ENCODE measurements at places on chromosomes 1 and 21.

GRCh38 chr1:32767641-32768040, 49.5 kb downstream of the YARS1 start:
- no peak for DNase-seq

DNA sequence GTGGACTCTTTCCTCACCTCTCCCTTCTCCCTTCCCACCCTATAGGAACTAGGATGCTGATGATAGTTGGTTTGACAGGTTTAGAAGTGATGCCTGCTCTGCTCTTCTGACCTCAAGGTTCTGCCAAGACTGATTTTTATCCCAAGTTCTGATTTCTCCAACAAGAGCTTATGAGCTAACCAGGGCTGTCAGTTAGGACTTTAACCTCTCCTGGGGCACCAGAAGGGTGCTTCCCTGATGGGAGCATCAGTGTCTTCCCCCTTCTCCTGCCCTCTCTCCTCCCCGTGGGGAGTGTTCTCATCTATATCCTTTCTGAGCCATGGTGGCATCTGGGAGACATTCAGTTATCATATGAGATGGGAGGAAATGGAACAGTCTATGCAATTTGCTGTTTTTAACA, 44.0 kb downstream of the ATP2B4 start:
- no peak for DNase-seq

DNA sequence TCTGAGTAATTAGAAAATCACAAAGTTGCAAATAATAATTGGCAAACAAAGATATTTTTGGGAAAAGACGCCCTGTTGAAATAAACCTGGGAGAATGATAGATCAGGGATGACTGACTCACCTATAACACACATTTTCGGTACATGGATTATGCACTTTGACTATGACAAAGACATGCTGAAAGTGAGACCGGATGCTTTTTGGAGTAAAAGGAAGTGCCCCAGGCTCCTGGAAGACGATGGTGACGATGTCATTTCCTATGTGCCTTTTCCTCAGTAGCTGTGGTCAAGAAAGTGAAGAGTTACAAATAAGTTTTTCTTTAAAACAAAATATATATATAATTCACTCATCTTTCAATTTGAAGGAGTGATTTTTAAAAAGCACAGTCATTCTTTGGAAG, 158.7 kb downstream of the SIPA1L2 start:
- DNase-seq = no peak

GRCh38 chr1:87702455-87702854, 373.8 kb downstream of the LMO4 start:
- no peak for DNase-seq

DNA sequence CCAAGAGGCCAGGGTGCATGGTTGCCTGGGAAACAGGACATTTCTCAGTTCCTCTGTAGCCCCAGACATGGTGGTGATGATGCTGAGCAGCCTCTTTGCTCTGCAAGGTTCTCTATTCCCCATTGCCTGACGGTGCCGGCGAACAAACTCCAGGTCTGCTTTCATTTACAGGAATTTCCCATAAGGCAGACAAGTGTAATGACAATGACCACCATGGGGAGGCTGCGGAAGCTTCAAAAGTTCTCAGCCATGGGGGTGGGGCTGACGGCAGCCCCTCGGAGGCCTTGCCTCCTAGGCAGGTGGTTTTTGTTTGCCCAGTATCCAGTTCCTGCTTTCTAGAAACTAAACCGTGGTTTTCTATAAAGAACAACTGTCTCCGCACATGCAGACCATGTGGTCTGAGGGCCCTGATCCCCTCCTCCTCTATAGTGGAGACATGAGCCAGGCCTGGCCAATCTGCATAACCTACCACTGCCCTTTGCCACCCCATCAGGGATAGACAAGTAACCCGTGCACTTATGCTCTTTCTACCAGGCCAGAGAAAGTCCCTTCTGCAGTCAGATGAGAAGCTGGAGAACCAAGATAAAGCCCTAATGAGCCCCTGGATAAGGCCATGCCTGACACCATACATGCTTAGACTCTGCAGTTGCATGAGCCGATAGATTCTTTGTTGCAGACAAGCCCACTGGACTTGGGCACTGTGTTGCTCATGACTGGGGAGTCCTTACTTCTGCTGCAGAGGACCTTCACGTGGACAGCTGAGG, 54.1 kb downstream of the LDLRAD2 start:
- no peak for DNase-seq

DNA sequence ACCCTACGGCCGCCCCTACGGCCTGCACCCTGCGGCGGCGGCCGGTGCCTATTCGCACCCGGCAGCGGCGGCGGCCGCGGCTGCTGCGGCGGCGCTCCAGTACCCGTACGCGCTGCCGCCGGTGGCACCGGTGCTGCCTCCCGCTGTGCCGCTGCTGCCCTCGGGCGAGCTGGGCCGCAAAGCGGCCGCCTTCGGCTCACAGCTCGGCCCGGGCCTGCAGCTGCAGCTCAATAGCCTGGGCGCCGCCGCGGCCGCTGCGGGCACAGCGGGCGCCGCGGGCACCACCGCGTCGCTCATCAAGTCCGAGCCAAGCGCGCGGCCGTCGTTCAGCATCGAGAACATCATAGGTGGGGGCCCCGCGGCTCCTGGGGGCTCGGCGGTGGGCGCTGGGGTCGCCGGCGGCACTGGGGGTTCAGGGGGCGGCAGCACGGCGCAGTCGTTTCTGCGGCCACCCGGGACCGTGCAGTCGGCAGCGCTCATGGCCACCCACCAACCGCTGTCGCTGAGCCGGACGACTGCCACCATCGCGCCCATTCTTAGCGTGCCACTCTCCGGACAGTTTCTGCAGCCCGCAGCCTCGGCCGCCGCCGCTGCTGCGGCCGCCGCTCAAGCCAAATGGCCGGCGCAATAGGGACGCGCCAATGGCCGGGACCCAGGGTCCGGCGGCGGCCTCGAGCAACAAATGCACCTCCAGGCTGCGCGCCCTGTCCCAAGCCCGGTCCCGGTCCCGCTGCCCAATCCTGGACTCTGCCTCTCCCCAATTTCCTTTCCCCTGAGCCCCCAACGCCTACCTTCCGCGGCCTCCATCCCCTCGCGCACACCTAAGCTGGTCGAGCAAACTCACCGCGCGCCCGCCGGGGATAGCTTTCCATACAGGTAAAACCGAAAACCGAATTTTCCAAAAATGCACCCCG, 1.8 kb downstream of the FOXD3 start:
- no peak for DNase-seq

DNA sequence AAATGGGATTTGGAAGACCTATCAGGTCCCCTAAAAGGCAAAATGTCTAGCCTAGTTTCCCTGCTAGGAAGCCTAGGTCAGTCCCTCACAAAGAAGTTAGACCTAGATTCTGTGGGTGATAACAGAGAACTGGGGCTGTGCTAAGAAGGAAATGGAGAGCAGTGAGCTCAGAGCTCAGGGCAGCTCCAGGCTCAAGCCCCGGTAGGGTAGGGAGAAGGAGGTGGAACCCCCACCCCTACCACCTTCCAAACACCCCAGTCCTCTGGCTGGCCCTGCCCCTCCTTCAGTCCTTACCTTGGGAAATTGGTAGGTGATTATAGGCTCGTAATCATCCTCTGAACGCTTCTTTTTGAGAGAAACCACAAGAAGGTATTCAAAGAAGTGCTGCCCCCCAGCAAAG, 1.1 kb downstream of the DENND2D start:
- DNase-seq = no peak

DNA sequence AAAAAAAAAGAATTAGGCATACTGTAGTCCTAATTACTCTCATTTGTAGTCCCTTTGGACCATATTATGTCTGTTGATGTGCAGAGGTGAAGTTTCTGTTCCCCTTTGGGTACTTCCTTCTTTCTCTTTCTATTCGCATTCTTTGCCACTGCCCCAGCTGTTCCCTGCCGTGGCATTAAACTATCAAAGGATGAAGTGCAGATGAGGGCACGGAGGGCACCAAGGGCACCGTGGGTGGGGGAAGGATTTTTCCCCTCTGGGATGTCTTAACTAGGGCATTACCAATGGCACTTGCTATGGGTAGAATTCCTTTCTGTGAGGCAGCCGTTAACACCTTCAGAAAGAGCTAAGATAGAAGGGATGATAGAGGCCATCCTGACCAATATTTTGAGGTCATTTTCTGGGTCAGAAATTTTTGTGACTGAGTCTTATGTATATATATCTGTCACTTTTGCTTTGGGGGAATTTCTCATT, 4.9 kb upstream of the MAPKAPK2 start:
- DNase-seq = no peak

GRCh38 chr21:38773099-38774061, 32.3 kb upstream of the ETS2 start:
- DNase-seq = no peak

- no peak for DNase-seq
These were observed 35.9 kb upstream of the PTGFRN start for GRCh38 chr1:116873680-116874271.

DNA sequence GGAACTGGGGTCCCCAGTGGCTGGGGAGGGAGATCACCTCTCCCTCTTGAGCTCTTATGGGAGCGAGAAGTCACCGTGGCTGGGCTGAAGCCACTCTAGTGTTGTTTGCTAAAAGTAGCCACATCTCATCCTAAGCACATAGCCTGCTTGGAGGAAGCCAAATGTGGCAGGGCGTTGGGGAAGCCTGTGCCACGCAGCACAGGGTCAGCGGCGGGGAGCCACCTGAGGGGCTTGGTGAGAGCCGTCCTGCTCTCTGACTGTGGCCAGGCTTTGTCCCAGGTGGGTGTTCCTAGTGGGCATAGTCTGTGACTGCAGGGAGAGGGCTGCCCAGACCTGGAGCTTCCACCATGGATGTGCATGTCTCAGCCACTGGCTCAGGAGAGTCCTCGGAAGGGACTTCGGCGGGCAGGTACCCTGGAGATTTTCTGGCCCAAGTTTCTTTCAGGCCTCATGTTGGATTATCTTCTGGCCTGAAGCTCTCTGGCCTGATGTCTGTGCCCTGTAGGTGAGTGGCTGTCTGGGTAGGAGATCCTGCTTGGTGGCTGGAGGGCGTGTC, 38.9 kb downstream of the MORN1 start:
- no peak for DNase-seq

DNA sequence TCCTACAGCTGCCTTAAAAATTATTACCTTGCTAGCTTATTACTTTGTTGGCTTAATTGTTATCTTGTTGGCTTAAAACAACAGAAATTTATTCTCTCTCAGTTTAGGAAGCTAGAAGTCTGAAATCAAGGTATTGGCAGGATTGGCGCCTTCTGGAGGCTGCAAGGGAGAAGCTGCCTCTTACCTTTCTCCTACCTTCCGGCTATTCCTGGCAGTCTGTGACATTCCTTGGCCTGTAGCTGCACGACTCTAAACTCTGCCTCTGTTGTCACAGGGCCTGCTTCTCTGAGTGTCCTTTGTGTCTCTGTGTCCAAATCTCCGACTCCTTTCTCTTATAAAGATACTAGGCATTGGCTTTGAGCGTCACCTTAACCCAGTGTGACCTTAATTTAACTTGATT, 579.9 kb upstream of the B3GALT2 start:
- DNase-seq = no peak

DNA sequence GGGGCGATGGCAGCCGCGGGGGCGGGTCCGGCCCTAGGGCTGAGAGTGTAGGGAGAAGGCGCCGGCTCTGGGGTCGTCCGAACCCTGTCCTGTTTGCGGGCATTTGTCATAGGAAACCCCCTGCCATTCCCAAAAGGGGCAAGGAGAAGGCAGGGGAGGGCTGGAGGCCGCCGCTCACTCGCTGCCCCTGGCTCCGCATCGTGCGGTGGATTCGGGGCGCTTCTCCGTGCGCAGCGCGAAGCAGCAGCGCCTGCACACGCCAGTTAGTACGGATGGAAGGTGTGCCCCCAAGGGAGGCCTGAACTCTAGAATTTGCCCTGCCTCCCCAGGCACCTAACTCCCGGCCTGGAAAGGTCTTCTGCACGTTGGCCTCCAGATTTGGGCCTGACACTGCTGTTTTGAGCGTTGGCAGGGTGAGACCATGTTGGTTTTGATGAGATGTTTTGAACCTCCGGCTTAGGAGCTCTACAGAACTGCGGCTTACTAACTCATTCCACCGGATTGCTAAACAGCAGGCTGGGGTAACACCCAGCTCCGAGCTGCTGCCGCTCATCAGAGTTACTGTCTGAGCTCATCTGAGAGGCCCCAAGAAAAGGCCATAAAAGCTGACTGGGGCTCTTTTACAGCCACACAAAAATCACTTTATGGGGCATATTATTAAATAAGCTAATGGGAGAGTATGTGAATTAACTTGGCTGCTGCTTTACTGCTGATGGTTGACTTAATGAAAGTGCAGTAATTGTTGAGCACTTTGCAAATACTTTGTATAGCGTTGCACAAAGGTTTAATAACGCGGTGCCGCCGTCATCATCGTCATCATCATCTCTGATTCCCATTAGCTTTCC, 987 bp downstream of the GPR137B start:
- DNase-seq = no peak

- DNase-seq = no peak
These were observed 599.7 kb downstream of the KIF26B start for GRCh38 chr1:245754463-245754961.

DNA sequence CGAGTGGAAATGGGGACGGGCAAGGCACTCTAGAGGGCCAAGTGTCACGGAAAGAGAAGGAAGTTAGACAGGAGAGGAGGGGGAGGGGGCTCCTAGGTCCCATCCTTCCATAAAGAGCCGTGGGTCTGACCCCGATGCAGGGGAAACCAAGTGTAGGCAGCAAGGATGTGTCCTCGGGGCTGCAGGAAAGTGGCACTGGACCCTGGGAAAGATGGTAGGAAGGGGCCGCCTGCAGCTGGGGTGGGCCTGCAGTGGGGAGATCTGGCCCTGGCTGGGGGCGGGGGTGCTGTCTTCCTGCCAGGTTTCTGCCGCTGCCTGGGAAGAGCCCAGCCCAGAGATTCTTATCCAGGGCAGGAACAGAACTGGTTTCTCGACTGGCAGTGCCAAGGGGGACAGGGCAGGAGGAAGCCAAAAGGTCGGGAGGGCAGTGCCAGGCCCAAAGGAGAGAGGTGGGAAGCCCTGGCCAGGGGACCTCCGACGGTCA, 12.9 kb downstream of the CRABP2 start:
- no peak for DNase-seq

GRCh38 chr1:190812996-190813395, 335.3 kb upstream of the BRINP3 start:
- no peak for DNase-seq

GRCh38 chr1:84861516-84861915, 31.5 kb downstream of the LPAR3 start:
- DNase-seq = no peak

- no peak for DNase-seq
These were observed 14.5 kb downstream of the LAPTM5 start for GRCh38 chr1:30742963-30743559.

DNA sequence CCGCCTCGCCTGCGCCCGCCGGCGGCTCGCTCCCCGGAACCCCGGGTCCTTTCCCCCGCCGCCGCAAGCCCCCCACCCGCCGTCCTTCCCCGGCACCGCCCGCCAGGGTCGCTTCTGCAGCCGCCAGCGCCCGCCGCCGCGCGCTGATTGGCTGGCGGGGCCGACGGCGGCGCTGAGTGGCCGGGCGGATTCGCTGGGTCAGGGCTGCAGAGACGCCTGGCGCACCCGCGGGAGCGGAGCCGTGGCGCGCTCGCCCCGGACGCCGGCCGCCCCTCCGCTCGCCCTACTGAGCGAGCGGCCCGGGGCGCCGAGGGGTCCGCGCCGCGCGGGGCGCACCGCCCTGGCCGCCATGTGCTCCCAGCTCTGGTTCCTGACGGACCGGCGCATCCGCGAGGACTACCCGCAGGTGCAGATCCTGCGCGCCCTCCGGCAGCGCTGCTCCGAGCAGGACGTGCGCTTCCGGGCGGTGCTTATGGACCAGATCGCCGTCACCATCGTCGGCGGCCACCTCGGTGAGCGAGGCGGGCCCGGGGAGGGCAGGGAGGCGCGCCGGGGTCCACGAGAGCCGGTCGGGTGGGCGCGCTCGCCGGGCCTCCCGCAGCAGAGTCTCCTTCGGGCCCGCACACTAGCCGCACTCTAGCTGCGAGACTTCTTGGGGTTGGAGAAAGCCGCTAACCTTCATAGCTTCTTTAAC, at the start of gene RIMKLA:
TSS of gene RIMKLA (plus strand) at position 207 of the 694 bp plus-strand sequence. CDS start at position 350, 143 bp downstream.
- DNase-seq = peak; percentile 10

- no peak for DNase-seq
These were observed 346.1 kb downstream of the KCNH1 start for GRCh38 chr1:210787800-210788199.
